ENCODE measurements at places on chromosomes 13 and 19.

DNA sequence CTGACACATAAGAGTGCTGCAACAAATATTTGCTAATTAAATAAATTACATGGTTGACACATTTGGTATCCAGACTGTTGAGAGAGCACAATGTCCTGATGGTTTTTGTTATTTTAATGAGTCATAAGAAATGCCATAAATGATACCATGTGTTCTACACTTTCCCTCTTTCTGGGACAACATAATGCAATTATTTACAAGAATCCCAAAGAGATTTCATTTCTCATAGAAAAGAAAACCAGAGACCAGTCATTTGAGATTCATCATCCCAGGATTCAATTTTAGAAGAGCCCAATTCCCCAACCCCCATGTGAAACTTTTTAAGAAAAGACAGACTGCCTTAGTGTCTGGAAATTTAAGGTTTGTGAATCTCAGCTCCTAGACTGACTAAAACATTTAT, 399.6 kb downstream of the DCT start:
- no peak for DNase-seq

DNA sequence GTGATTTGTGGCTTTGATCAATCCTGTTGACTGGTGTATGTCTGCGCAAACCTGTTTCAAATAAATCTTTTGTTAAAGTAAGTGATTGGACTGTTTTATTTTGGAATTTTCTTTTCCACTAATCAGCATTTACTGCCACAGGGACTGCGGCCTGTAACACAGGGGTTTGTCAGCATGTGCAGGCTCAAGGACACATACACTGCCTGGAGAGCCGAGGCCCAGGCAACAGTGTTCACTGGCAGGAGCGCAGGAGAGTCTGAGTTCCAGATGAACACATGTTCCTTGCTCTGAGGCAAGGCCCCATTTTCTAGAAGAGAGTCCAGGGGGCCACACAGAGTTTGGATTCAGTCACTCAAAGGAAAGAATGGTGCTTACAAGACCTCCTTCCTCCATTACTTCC, 26.0 kb downstream of the SHISA2 start:
- DNase-seq: no peak

DNA sequence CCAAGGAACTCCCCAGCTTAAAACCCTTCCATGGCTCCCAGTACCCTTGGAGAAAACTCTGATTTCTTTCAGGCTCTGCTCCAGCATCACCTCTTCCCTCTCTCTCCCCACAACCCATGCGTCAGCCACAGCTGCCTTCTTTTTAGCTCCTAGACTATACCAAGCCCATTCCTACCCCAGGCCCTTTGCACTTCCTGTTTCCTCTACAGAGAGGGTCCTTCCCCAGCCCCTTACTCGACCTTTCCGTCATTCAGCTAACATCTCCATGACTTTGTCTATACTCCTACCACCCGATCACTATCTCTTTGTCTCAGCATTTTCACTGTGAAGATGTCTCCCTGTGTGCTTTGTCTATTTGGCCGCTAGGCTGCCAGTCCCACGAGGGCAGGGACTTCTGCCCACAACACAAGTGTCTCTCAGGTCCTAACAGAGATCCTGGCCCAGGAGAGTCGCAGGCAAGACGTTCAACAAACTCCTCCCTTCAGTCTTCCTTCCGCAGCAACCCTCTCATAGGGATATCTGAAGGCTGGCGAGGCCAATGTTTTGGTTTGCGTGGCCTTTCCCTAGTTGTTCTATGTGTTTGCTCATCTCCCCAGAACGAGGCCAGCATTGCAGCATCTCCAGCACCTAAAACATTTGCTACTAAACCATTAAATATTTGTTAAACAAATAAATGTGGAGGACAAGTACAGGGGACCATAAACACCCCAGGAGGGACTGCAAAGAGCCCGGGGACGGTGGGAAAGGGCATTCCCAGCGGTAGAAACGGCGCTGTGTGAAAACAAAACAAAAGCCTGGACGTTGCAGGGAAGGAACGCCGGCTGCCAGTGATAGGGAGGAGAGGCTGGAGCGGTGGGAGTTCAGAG, 816 bp downstream of the CCNP start:
- no peak for DNase-seq

DNA sequence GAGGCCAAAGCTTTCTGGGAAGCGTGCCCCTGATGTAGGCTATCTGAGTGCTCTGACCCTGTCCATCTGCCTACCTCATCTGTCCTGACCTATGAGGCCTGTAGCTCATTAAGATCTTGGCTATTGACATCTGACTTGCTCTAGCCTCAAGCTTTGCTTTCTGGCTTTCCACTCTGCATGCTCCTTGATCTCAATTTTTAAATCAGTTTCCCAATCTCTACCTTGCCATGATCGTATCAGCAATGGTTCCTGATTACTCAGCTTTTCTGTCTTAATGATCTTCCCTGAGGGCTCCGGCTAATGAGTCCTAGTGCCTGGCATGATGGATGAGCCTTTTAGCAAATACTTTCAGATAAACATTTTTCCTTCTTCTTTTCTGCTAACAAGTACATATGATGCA, 262.0 kb downstream of the NDFIP2 start:
- no peak for DNase-seq

DNA sequence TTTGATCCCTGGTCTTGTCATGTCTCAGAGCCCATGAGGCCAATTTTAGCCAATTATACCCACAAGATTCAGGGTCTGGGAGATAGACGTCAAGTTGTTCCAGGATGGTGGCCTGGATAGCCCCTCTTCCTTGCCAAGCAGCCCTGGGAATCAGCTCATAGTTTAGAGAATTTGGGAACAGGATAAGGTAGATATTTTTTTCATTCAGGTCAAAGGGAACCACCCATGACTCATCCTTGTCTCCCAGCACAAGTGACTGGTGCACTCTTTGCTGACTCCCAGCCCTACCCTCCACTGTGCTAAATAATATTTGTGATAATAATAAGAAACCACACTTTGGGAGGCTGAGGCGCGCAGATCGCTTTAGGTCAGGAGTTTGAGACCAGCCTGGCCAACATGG, 17.1 kb upstream of the S1PR4 start:
- no peak for DNase-seq

- no peak for DNase-seq
Observed at GRCh38 chr13:48043789-48044503, 6.4 kb downstream of the NUDT15 start.

- no peak for DNase-seq
Observed at GRCh38 chr13:90721937-90722336, 625.5 kb upstream of the MIR17HG start.

- no peak for DNase-seq
Observed at GRCh38 chr13:111183959-111184358, 68.8 kb downstream of the ARHGEF7 start.

DNA sequence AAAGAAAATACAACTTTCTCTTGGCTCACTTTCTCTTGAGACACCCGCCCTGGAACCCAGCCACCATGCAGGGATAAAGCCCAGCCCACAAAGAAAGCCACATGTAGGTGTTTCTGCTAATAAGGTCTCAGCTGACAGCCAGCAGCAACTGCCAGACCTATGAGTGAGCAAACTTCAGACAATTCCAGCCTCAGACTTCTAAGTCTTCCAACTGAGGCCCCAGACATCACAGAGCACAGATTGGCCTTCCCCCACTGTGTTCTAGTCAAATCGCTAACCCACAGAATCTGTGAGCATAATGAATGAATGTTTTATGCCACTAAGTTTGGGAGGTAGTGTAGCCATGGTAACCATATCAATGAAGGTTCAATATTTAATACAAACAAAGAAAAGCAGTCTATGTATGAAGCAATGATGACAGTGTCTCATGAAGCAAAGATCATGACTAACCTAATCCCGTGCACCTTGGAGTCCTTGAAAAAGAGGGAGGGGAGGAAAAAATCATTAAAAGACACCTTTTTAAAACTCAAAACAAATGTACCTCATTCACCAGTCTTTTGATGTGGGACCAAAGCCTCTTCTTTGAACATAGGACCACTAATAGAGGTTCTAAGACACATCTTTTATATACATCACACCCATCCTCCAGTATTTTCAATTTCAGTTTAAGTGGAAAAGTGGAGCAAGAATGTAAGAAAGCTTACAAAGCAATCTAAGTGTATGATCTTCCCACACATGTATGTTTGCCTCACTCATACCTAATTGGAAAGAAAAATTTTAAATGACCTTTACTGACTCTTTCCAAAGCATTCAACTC, 6.2 kb downstream of the MRPS31 start:
- peak; percentile 46 for DNase-seq

DNA sequence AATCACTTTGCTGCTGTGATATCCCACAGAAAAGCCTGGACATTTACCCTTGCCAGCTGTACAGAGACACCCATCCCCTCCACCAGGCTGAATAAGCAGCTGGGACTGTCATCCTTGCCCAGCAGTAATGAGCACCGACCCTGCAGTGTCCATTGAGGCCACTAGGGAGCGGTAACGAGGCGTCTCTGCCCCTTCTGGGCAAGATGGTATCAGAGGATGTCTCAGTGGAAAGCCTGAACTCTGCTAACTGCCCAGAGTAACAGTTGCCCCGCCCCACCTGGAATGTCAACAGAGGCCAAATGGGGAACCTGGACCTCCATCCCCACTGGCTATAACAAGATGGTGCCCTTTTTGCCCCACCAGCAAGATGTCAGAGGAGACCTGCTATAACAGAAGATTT, 22.8 kb upstream of the CEACAM20 start:
- no peak for DNase-seq

GRCh38 chr19:22545751-22546150, 88.4 kb upstream of the ZNF492 start:
- DNase-seq: no peak

GRCh38 chr19:33621811-33622504, at the start of gene CHST8:
Gene CHST8, plus strand, starts transcription at chr19:33621953. Its CDS starts 67,309 bp downstream, at chr19:33689262.
- no peak for DNase-seq

DNA sequence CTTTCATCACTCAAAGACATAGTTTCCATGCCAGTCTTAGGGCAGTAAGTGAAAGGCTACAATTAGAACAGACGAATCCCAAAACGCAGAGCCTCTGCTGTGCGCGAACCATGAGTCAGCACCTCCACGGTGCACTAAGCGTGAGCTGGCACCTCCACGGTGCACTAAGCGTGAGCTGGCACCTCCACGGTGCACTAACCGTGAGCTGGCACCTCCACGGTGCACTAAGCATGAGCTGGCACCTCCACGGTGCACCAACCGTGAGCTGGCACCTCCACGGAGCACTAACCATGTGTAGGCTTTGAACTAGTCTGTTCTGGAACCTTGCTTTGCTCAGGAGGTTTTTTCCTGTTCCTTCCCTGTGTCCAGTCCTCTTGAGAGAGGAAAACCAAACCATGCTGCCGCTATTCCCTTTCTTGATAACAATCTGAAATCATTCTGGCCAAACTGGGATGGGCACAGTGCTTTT, 120.6 kb downstream of the IRS2 start:
- DNase-seq: no peak

DNA sequence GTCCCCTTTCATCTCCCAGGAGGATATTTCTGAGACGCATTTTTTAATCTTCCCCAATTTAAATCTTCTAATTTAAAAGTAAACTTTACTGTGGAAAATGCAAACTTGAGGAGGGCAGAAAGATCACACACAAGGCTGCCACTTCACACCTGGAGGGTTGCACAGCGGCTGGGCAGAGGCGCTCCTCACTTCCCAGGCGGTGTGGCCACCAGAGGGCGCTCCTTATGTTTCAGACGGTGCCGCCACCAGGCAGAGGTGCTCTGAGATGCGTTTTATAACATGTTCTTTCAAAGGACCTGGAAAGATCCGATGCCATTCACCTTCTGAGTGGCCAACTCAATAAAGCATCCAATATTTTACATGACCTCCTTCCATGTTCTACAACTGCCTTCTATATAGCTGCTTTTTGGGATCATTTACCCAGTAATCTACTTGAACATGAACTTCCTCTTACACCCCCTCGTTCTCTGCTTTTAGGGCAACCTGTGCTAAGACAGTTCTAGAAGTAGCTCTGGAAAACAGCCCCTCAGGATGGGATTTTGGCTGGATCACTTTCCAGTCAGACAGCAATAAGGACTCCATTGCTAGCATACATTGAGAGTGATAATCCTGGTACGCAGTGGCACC, 14.8 kb upstream of the MTUS2 start:
- DNase-seq: no peak

- DNase-seq: peak; percentile 50
Observed at GRCh38 chr19:15551293-15552004, 43.1 kb downstream of the CYP4F22 start.

- DNase-seq: no peak
Observed at GRCh38 chr13:51234676-51235075, 12.5 kb downstream of the FAM124A start.

DNA sequence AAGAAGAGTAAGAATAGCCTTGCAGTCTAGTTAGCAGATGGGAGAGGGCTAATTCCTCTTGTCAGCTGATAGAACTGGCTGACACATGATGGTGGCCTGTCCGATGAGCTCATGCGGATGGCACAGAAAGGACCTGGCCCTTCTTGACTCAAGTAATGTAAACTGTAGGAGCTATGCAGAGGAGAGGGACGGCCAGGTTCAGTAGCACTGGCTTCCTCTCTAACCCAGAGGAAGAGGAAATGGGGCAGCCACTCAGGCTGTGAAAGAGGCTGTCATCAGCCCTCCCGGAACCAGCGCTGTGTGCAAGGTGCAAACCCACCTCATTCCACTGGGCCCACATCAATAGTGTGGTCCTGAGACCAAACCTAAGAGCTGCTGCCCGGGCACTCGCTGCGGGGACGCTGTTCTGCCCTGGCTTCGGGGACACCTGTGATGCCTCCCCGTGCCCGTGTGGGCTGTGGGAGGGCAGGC, 30.8 kb upstream of the USE1 start:
- peak; percentile 27 for DNase-seq

DNA sequence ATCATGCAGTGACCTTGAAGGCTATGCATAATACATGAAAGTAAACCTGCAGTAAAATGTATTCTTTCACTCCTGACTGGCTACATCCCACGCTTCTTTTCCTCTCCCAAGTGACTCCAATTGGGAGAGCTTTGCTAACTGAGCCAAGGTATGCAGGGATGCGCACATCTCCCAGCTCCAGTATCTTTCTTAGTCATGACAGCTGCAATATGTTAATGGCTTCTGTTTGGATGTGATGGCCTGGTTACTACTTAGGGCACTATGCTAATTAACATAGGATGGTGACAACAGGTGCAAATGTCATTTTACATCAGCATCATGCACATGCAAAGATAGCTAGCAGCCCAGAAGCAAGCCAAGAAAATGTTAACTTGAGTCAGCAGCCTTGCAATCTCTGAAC, 134.7 kb downstream of the POU4F1 start:
- no peak for DNase-seq

All from activated CD4-positive, alpha-beta T cell treated with anti-CD3 and anti-CD28 coated beads, Interleukin-2, amount 50 U/mL, for 24 hours (primary cell).